Uterus (tissue), 4 donors: ENCODE measurements at places on chromosomes 3 and 15. TPM values are rescaled to one million over a fixed set of nuclear protein-coding genes. Genes with fewer than 3 reads are reported as not detected.

Gene CLN6
- total RNA-seq = 22.0 TPM

Gene SMCO1
- total RNA-seq = not detected

Gene SMAD6
- 30.1 TPM for total RNA-seq

Gene ZNF717
- 15.3 TPM for total RNA-seq
